Bronchial smooth muscle cell (primary cell): ENCODE measurements at places on chromosomes 5 and 9. TPM values are rescaled to one million over a fixed set of nuclear protein-coding genes. Genes with fewer than 3 reads are reported as not detected.

The SPINK7 gene
- total RNA-seq, result not detected in 2 replicates

The CDKN2B-AS1 gene
- 5.6 and 7.7 TPM in 2 replicates for total RNA-seq

The ABLIM3 gene
- 23.6 and 24.9 TPM in 2 replicates for total RNA-seq

The NR5A1 gene
- total RNA-seq, result not detected in 2 replicates

The KIF4B gene
- total RNA-seq, result under 0.01 and 0.09 TPM in 2 replicates

The AK1 gene
- total RNA-seq, result 45.9 and 81.7 TPM in 2 replicates

The GPR150 gene
- total RNA-seq, result under 0.01 and 0.32 TPM in 2 replicates

The SPINK6 gene
- not detected in 2 replicates for total RNA-seq

The IRX2 gene
- 3.3 and 4.3 TPM in 2 replicates for total RNA-seq

The ORM2 gene
- not detected in 2 replicates for total RNA-seq

The FOXD1 gene
- 3.3 and 8.2 TPM in 2 replicates for total RNA-seq

The CCDC187 gene
- under 0.01 TPM in 2 replicates for total RNA-seq

The STPG3 gene
- 0.16 TPM in 1 of 2 replicates, not detected in the other for total RNA-seq

The UGT3A2 gene
- not detected in 2 replicates for total RNA-seq

The SUSD3 gene
- 0.32 and 0.94 TPM in 2 replicates for total RNA-seq

The TUSC1 gene
- total RNA-seq, result 3.5 and 3.8 TPM in 2 replicates

The PCDHB7 gene
- 0.32 and 0.60 TPM in 2 replicates for total RNA-seq

The C5orf46 gene
- total RNA-seq, result 0.95 TPM in 1 of 2 replicates, not detected in the other

The ACOT12 gene
- total RNA-seq, result 0.17 and 0.47 TPM in 2 replicates

The CA9 gene
- 0.86 and 1.7 TPM in 2 replicates for total RNA-seq

The CTXN3 gene
- not detected in 2 replicates for total RNA-seq
